ENCODE measurements at places on chromosomes 2 and 18.

DNA sequence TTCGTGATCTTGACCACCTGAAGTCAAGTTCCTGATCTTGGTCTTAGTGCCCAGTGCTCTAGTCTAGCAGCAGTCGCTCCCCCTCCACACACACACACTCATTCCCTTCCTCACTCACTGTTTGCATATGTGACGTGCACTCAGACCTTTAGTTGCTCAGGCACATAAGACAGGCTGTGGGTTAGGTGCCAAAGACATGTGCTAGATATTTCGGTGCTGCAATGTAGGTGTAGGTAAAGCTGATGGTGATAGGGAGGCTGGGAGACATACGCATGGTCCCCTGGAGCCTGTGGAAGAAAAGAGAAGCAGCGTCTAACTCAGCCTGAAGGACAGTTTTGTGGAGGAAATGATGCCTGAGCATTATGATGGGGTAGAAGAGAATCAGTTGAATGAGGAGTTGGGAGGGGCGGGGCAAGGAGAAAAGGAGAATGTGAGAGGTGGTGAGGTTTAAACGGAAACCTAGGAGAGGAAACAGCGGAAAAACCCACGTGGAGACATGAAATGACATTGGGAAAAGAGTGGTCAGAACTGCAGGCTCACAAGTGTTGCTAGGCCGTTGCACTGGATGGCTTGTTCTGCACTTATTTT lies 3.8 kb downstream of the TTC39C start:
- DNase-seq: no peak

- no peak for DNase-seq
Observed at GRCh38 chr18:77376043-77376732, 126.5 kb downstream of the GALR1 start.

DNA sequence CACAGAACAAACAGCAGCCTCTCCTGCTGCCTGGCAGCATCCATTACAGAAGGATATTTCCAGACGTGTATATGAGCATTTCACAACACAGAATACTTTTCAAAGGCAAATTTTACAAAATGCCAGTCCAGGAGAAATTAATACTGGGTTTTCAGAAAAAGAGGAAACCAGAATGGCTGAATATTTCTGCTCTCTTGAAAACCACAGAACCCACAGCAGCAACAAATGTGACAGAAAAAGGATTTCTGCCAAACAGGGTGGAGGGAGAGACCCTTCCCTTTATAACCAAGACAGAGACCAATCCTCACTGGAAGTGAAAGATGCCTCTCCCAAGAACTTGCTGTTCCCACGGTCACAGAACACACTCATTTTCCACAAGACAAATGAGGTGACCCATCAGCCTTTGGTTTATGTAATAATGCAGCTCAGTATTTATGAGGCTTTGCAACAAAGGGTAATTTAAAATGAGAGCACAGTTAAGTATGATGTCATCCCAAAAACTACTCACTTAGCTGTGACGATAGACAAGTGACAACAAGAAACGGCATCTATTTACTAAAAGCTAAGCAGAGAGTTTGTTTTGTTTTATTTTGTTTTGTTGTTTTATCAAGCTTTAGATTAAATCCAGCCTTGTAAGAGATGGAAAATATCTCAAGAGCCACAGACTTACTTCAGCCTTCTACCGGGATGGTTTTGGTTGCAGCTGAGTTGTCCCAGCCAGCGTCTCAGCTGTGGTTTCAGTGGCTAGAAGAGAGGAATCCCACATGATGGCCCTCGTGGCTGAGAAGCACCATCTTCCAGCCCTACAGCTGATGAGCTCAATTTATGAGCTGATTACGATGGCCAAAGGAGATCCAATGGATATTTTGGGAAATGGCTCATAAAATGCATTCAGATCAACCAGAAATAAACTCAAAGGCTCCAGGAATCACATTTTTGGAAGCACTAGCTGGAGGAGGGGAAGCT lies 249.3 kb upstream of the AGAP1 start:
- DNase-seq: no peak

DNA sequence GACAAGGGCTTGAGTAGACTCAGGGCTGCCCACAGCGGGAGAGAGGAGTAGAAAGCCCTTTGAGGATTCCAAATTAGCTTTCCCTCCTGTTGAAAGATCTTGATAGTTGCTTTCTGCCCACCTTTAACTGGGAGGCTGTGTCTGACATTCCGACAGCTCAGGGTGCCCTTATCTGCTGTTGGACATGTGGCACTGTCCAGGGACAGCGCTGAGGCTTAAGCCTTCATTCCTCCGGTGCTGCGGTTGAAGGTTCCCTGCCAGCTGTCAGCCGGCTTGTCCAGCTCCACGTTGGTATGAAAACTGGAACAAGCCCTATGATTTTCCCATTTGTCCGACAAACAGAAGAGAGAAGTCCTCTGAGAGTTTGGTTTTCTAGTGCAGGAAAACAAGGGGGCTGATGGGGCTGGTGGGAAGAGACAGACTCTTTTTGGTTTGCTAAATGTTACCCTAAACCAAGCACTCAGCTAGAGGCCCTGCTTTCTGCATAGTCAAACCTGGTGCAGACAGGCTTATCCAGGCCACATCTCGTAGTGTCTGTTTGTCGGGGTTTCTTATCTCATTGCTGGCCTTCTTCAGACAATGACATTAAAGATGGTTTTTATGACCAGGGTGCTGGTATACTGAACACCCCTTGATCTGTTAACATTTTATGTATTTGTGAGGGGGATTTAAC lies 24.5 kb downstream of the GREB1 start:
- DNase-seq: no peak

- no peak for DNase-seq
Observed at GRCh38 chr2:202015471-202015870, 18.2 kb upstream of the FZD7 start.

GRCh38 chr18:34942276-34942675 lies 98.9 kb upstream of the MAPRE2 start:
- DNase-seq: no peak

DNA sequence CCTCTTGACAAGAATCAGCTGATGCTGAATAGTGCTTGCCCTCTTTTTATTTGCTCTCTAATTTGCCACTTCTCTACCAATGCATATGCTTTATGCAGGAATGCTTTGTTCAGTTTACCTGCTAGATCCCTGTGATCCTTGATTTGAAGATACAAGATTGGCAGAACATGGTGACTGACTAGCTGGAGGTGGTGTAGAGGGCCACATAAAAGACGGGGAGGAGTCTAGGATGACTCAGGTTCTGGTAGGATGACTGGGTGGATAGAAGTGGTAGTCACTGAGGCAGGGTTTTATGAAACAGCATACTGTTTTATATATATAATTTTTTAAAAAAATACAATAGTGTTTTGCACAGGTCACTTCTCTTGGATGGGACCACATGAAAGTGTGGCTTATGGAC lies 6.3 kb upstream of the ADGRF3 start:
- no peak for DNase-seq

GRCh38 chr2:150303281-150303680 lies 184.2 kb downstream of the RND3 start:
- DNase-seq: no peak

- no peak for DNase-seq
Observed at GRCh38 chr2:216733046-216733445, 37.7 kb upstream of the IGFBP5 start.

- no peak for DNase-seq
Observed at GRCh38 chr2:129376426-129377077, 602.9 kb upstream of the RAB6C start.

DNA sequence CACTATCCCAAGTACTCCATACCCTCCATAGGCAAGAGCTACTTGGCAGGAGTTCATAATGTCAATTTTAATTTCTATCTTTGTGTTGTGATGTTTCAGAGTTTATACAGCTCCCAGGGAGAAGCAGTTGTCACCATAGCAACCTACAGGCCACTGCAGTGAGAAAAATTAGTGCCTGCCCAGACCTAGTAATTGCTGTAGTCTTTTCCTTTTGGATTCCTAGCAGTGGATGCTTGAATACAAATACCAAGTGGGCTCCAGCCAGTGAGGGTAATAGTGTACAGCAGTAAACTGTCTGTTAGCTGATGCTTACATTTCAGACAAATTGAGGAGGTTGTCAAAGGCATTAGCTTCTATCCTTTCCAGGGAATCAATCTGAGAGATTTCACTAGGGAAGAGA lies 26.7 kb downstream of the LHCGR start:
- no peak for DNase-seq

DNA sequence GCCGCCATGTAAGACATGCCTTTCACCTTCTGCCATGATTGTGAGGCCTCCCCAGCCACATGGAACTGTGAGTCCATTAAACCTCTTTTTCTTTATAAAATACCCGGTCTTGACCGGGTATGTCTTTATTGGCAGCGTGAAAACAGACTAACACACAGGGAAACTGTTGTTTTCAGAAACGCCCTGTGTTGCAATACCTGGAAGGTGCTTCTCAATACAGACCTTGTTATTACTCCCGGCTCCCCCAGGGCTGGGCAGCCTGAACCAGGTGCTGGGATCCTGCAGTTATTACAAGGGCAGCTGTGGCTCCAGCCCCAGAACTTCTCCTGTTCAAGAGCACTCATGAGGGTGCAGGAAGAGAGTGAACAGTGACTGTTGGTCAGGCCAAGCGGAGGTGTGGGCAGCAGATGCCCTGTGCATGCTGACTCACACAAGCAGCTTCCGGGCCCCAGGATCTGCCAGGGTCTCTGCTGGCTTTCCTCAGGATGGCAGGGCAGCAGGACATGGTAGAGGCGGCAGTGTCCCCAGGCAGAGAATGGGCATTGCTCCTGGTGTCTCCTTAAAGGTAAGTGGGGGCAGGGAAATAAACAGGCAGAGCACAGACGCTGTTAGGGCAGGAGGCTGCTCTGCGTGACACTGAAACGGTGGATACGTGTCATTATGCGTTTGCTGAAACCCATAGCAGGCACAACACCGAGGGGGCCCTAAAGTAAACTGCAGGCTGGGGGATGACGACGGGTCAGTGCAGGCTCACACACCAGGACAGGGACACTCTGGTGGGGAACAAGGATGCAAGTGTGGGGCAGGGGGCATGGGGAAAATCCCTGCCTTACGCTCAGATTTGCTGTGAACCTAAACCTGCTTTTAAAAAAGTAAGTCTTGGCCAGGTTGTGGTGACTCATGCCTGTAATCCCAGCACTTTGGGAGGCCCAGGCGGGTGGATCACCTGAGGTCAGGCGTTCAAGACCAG lies 89.1 kb downstream of the NDUFA10 start:
- DNase-seq: no peak

GRCh38 chr18:61553045-61553659 lies 219.9 kb downstream of the CDH20 start:
- DNase-seq: no peak

- DNase-seq: no peak
Observed at GRCh38 chr2:204026294-204026693, 89.7 kb downstream of the ICOS start.

- no peak for DNase-seq
Observed at GRCh38 chr18:50422286-50422898, 47.5 kb downstream of the SKA1 start.

Measured in non-pigmented ciliary epithelial cell (primary cell).